Panc1 (cell line): ENCODE measurements at places on chromosomes 1 and 21.

- H3K36me3 ChIP-seq: no peaks in the 10 kb centered on the region
- peaks cover 3% of the 10 kb centered on the region; the same call in 1 of the 2 replicates for H3K27me3 ChIP-seq
- H3K27ac ChIP-seq: no peak overlapping the region
- DNase-seq: no peak
- H3K4me3 ChIP-seq: no peak overlapping the region
Observed at GRCh38 chr21:41071258-41072171, 96.4 kb upstream of the BACE2 start.

GRCh38 chr1:9957726-9958125, 14.5 kb downstream of the NMNAT1 start:
- H3K27me3 ChIP-seq: no peaks in the 10 kb centered on the region
- no peak overlapping the region for H3K27ac ChIP-seq
- no peaks in the 10 kb centered on the region for H3K36me3 ChIP-seq
- no peak overlapping the region for H3K4me3 ChIP-seq
- DNase-seq: no peak

GRCh38 chr1:12617511-12617900, 504 bp downstream of the DHRS3 start:
- DNase-seq: no peak
- peaks cover 62% of the 10 kb centered on the region for H3K4me1 ChIP-seq
- H3K36me3 ChIP-seq: peaks cover 2% of the 10 kb centered on the region; the same call in 1 of the 2 replicates
- peak overlapping the region; percentile 95 for H3K27ac ChIP-seq

DNA sequence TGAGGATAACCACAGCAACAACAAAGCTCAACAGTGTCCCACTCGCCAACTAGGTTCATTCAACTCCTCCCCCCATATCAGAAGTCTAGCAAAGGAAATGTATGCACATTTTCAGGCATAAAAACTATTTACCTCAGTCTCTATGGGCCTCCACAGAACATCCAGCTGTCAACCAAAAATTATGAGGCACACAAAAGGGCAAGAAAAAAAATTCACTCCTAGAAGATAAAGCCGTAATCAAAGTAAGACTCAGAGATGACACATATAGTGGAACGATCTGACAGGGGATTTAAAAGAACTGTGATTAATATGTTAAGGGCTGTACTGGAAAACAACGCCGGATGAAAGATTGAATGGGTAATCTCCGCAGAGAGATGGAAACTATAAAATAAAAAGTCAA, 158.7 kb downstream of the NTPCR start:
- H3K27ac ChIP-seq: no peak overlapping the region
- no peaks in the 10 kb centered on the region for H3K36me3 ChIP-seq
- DNase-seq: no peak
- H3K4me1 ChIP-seq: peaks cover 8% of the 10 kb centered on the region
- no peaks in the 10 kb centered on the region for H3K27me3 ChIP-seq

DNA sequence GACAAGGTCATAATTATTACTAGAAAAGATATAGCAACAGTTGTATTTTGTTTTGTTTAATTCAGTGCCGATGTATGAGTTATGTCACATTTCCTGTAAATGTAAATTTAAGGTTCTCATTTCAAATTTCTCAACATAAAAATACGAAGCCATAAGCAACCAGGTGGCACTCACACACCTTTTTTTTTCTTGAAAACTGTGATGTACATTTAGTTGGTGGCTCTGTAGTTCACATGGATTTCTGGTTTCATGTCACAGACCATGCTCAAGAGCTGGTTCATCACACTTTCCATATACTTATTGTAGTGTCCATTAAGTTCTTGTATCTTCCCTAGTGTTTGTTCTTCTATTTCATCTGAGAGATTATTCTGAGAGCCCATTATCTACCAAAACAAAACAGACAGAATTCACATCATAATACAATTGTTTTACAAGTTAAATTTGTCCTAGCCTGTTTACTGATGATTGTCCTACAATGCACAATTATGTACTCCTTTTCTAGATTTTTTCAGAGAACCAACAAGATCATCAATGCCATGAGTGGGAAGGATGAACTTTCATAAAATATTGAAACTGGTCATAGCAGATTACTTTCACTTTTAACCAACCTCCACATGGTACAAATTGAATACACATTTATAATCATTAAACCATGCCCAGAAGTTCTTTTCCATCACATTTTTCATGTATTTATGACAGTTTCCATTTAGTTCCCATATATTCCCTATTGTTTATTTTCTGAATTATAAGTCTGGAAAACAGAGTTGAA, 17.1 kb downstream of the ATP6V1G3 start:
- no peak overlapping the region for H3K4me3 ChIP-seq
- no peaks in the 10 kb centered on the region for H3K4me1 ChIP-seq
- H3K36me3 ChIP-seq: no peaks in the 10 kb centered on the region
- no peak for DNase-seq

DNA sequence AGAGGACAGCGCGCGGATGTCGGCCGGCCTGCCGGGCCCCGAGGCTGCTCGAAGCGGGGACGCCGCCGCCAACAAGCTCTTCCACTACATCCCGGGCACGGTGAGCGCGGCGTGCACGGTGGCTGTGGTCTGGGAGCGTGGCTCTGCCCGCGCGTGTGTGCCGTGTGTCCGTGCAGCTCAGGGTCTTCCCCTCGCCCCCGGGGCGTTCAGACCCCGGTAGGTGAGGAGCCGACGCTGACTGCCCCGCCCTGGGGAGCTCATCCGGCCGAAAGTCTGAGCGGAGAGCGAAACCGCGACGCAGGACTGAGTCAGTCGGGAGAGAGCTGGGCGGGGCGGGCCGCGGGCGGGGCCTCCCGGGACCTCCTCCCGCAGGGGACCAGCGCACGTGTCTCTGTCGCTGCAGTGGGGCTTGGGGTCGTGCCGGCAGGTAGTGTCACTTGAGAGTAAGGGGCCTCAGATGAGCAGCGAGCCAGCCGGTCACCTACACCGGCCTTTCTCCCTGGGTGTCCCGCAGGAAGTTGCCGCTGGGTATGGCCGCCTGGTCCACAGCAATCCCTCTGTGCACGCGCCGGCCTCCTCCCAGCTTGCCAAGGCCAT, 520 bp downstream of the PLEKHN1 start:
- peaks cover 13% of the 10 kb centered on the region for H3K4me1 ChIP-seq
- peak overlapping the region; percentile 59 for H3K4me3 ChIP-seq
- no peak for DNase-seq

DNA sequence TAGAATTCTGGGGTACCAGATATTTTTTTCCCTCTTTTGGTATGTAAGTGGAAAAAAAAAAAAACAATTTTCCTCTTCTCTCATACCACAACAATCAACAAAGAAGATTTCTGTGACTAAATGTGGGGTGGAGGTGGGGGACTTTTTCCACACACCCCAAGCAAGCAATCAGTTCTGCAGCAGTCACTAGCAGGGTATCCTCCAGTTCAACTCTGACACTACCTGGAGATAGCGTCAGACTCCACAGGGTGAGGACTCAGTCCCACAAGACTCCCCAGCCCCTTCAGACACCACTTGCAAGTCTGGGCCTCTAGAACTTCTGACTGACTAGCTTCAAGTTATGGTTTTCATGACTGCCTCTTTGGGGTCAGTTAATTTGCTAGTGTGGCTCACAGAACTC, 6.2 kb downstream of the DHX9 start:
- no peak overlapping the region for H3K4me3 ChIP-seq
- H3K27me3 ChIP-seq: no peaks in the 10 kb centered on the region
- no peak overlapping the region for H3K27ac ChIP-seq
- H3K4me1 ChIP-seq: peaks cover 16% of the 10 kb centered on the region
- DNase-seq: no peak

DNA sequence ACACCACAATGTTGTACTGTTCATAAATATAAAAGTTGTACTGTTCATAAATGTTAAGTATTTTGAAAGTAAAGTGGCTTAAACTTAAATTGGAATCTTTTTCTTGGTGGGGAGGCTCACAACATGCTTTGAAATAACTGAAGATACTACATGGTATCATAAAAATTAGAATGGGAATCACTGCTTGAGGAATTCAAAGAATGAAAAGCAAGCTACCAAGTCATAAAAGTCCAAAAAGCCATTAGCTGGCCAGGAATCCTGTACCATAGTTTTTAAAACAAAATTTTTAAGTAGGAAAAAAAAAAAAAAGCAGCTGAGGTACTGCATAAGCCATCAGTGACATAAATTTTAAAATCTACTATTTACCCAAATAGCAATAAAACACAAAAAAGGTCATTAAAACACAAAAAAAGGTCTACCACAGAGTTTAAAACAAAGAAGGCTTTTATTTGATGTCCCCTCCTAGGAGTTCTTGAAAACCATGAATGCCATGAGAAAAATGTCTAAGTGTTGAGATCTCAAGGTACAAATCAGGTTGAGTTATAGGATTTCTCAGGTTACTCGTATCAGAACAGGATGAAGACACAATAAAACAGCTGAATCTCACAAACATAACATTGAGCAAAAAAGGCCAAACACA, 8.6 kb downstream of the ZZZ3 start:
- no peak overlapping the region for H3K4me3 ChIP-seq
- no peak overlapping the region for H3K27ac ChIP-seq
- DNase-seq: no peak
- peaks cover 35% of the 10 kb centered on the region for H3K4me1 ChIP-seq

DNA sequence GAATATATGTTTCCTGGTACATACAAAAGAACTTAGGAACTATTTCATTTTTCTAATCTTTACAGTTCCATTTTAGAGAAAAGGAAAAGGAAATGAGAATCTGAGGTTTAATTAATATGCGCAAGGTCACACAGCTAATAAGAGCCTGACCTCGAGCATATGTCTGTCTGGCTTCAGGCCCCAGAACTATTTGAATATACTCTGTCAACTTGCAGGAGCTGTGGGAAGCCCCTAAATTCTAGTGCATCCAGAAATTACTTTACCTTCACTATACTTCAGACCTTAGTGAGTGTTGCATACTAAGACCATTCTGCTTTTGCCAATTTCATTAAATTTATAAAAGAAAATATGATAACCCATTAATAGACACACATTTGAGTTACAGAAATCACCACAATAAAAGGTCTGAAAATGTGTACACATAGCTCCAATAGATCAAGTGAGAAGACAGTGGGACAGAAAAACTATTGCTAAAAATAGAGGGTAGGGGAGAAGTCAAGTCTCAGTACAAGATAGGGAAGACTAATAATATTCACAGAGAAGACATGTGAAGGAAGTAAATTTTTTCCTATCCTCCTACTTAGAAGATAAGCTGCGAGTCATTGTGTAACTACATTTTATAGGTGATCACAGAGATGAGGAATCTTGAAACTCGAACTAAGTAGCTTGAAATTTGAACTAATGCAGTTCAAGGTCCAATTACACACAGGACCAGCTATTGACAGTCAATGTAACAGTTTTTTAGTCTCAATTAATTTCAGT, 3.8 kb downstream of the RGS13 start:
- no peak overlapping the region for H3K4me3 ChIP-seq
- H3K36me3 ChIP-seq: no peaks in the 10 kb centered on the region
- no peaks in the 10 kb centered on the region; the same call in none of the 2 replicates for H3K27me3 ChIP-seq
- H3K27ac ChIP-seq: no peak overlapping the region
- H3K4me1 ChIP-seq: no peaks in the 10 kb centered on the region

DNA sequence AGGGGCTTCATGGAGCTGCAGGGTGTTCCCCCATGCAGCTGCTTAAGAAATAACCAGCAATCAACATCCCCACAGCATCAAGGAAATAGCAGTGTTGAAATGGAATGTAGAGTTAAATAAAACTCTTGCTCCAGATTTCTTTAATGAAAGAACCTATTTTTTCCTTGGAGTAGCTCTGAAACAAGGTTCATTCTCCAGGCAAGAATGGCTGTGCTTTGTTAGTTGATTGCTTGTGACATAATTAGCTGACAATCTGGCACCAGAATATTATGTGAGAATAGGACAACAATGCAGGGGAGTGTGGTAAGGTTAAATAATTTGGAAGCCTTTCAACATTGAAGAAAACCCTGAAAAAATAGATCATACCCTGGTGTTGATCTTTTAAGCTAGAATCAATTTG, 254.2 kb upstream of the RRP15 start:
- DNase-seq: no peak
- H3K27me3 ChIP-seq: no peaks in the 10 kb centered on the region
- no peaks in the 10 kb centered on the region; the same call in none of the 2 replicates for H3K4me1 ChIP-seq
- H3K27ac ChIP-seq: no peak overlapping the region
- no peaks in the 10 kb centered on the region for H3K36me3 ChIP-seq
- no peak overlapping the region for H3K4me3 ChIP-seq

GRCh38 chr1:52157582-52157981, 15.7 kb downstream of the ZFYVE9 start:
- H3K4me3 ChIP-seq: no peak overlapping the region
- H3K36me3 ChIP-seq: no peaks in the 10 kb centered on the region
- H3K27ac ChIP-seq: no peak overlapping the region
- no peaks in the 10 kb centered on the region for H3K4me1 ChIP-seq
- no peak for DNase-seq

DNA sequence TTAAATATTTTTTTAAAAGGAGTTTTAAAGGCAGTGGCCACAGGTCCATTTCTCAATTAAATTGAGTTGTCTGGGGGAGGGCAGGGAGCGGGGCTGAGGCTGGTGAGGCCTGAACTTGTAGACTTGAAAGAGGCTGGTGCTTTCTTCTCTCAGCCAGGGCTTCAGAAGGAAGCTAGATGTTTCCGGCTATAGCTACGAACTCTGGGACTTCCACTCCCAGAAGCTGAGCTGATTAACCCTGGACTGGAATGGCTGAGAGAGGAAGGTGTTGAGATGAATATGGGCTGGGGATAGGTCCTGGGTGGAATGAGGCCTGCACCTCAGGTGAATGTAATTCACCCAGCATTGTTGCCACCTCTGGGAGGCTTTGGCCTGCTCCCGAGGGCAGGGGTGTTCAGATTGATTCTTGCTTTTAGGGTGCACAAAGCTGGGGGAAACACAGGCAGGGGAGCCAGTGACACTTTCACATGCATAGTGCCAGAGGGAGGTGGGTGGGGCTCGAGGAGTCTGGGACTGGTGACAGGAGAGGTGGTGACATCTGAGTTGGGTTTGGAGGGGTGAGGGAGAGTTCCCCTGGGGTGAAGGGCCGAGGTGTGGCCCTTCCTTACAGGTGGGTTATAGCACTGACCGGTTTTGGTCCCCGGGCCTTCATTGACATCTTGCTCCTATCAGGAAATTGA, 18.2 kb downstream of the LDLRAP1 start:
- H3K36me3 ChIP-seq: no peaks in the 10 kb centered on the region
- no peak for DNase-seq
- H3K4me1 ChIP-seq: no peaks in the 10 kb centered on the region; the same call in 1 of the 2 replicates
- no peak overlapping the region for H3K4me3 ChIP-seq
- no peaks in the 10 kb centered on the region for H3K27me3 ChIP-seq
- no peak overlapping the region for H3K27ac ChIP-seq
